RPMI7951 (cell line): ENCODE measurements at places on chromosomes 12 and 14. TPM values are rescaled to one million over a fixed set of nuclear protein-coding genes. Genes with fewer than 3 reads are reported as not detected.

C12orf54 gene
- not detected in 2 replicates for total RNA-seq

SLC38A4 gene
- 0.12 and 0.68 TPM in 2 replicates for total RNA-seq

PZP gene
- not detected in 2 replicates for total RNA-seq

GLI1 gene
- total RNA-seq: 0.49 and 0.60 TPM in 2 replicates

CCDC175 gene
- not detected in 2 replicates for total RNA-seq

DGKA gene
- total RNA-seq: 16.9 and 23.6 TPM in 2 replicates

VTI1B gene
- total RNA-seq: 49.3 and 52.6 TPM in 2 replicates

OTX2 gene
- total RNA-seq: not detected in 2 replicates

SYT1 gene
- total RNA-seq: 3.5 and 5.9 TPM in 2 replicates

RTN1 gene
- not detected in 2 replicates for total RNA-seq
